ENCODE measurements at places on chromosomes 12 and 14.

GRCh38 chr12:92419201-92419600 lies 273.6 kb upstream of the BTG1 start:
- DNase-seq, result no peak

DNA sequence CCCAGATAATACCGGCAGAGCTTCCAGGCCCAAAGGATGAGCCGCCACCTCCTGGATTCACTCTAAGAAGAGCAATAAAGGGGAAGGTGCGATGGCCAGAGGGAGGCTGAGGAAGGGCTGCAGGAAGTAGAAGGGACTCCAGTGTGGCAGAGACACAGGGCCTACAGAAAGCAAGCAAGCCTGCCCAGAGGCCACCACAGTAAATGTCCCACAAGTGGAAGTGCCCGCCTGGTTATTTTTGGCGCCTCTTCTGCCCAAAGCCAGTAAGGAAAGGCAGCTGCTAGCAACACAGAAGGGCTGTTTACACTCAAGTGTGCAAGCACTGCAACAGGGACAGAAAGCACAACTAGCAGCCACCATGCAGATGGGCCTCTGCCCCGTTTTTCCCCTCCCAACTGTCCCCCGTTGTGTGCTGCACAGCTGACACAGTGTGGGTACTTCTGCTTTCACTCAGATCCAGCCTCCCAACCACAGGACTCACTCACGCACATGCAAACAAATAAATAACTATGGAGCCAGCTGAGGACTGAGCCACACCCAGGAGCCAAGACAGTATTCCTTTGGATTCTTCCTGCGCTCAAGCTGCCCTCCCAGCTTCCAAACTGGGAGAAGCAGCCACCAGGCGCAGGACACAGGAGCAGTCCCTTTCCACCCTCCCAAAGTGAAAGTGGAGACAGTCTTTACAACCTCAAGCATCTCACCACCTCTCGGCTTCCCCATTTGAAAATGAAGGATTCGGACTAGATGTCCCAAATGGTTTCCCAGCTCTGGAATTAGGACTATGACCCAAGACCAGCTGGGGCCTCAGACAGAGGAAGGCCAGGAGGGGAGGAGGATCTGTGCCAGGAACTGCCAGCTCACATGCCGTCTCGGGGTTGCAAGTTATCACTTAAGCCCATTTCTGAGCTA lies 40.0 kb upstream of the PNMA1 start:
- peak; percentile 32 for DNase-seq

- DNase-seq, result no peak
Observed at GRCh38 chr12:11653215-11653753, 3.8 kb downstream of the ETV6 start.

- DNase-seq, result no peak
Observed at GRCh38 chr14:82913396-82913795, 1379.7 kb upstream of the SEL1L start.

DNA sequence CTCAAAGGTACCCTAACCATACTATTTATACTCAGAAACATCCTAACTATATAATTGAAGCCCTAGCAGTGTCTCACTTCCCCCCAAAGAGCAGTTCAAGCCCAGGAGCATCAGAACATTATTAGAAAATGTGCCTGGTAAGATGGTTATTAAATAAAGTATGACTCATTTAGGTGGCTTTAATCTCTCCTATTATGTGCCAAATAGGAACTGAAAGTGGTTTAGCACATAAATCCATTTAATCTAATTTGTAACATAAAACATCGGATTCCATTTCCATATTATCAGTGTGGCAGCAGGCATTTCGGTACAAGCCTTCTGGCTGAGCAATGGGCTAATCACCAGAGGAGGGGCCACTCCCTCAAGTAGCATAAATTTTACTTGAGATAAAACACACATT lies 395.2 kb upstream of the TMTC1 start:
- DNase-seq, result no peak

DNA sequence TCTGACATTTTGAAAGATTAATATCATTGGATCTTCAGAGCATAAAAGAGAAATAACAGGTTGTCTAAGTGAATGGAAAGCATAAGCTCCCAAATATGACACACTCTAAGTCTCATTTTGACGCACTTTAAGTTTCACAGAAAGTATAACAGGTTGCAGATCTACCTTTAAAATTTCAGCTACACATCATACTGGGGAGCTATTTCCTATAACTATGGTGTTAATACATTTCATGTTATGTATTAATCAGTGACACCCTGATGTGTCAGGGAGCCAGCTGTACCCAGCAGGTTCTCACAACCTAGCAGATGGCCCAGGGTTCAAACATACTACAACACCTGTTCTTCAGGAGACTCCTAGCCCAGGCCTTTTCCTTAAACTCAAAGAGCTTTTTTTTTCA lies 31.1 kb upstream of the TMX1 start:
- DNase-seq, result peak; percentile 62

- no peak for DNase-seq
Observed at GRCh38 chr12:31363831-31364230, 37.9 kb upstream of the SINHCAF start.

DNA sequence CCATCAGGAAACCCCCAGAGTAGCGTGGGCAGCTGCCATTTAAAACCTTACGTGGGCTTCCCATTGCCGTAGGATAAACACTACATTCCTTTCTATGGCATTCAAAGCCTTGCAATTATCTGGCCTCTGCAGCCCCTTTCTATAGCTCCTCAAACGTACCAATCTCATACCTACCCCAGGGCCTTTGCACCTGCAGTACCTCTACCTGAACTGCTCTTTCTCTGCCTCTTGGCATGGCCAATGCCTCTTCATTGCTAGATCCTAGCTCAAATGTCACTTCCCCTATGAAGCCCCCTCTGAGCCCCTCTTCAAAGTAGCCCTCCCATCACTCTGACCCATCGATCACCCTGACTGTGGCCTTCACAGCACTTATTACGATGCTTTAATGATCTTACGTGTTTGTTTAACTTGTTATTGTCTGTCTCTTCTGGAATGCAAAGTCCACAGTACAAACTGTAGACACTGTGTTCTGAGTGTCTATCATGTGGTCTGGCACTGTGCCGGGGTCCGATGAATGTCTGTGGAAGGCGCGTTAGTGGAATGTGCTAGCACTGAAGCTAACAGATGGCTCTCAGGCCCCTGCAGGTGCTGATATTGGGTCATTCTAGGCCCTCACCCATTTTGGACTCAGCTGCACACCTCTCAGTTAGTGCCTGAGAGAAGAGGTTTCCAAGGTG lies 157.3 kb upstream of the NOS1 start:
- DNase-seq, result no peak

DNA sequence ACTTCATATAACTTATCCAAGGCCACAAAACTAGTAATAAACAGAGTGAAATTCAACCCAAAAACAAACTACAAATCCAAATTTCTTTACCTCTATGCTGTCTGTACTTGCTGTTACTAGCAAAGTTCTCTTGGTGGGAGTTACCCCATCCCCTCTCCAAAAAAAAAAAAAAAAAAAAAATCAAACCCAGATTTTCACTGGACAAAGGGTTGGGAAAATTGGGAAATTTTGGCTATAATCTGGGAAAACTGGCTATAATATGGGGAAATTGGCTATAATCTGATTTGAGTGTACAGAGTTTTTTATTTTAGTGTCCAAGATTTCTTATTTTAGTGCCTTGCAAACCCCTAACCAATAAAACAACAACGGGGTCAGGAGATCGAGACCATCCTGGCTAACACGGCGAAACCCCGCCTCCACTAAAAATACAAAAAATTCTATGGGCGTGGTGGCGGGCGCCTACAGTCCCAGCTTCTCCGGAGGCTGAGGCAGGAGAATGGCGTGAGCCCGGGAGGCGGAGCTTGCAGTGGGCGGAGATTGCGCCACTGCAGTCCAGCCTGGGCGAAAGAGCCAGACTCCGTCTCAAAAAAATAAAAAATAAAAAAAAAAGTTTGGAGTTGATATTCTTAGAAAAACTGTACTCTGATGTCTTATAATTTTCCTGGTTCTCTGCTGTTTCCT lies 148.4 kb downstream of the CHST11 start:
- DNase-seq, result no peak

- no peak for DNase-seq
Observed at GRCh38 chr12:98814254-98814653, 169.2 kb downstream of the APAF1 start.

DNA sequence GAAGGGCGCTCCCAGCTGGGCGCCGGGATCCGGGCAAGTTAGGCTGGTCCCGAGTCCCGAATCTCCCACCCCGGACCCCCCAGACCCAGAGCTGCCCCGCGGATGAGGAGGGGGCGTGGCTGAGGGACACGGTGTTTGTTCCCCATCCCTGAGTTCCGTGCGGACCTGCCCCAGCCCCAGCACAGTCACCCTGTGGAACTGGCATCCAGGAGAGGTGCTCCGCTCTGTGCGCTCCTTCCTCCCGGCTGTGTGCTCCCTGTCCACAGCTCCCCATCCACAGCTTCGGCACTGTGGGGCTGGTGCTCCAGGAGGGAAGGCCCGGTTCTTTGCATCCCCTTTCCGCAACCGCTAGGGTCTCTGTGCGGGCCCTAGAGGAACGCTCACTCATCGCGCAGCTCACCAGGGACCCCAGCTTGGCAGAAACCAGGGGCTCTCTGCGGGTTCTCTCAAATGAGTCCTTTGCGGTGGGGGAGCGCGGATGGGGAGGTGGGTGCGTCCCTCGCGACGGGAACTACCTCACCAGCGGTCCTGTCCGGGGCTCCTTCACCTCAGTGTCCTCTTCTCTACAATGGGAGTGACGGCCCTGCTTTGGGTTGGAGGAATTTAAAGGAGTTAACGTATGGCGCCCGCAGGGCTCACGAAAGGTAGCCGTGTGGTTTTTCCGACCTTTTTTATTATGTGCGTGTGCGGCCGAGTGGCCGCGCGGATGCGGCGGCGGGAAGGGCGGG lies 845 bp downstream of the TMEM132C start:
- DNase-seq, result no peak

DNA sequence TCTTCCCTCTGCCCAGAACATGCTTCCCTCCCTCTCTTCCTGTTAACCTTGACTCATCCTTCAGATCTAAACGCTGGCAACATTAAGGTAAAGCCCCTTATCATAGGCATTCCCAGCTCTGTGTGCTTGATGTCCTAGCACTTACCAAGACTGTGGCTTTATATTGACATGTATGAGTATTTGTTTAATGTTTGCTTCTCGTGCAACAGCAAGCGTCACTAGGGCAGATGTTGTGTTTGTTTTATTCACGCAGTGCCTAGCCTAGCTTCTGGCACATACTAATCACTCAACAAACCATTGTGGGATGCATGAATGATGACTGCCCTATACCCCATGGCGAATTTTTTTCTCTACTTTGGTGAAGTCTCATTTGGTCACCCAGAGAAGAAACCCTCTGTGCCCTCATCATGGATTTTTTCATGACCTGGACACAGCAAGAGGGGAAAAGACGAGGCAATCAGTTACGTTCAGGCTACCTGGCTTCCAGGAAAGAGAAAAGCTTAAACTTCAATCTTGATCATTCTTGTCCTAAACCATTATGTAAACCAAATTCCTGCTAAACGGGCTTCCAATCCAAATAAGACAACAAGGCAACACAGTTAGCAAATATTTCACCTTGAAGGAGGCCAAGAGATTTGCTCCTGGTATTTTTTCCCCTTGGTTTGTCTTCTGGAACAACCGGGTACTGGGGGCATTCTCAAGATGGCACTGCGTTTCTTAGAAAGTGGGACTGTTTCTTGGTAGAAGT lies 47.9 kb upstream of the SOCS2 start:
- DNase-seq, result no peak

GRCh38 chr12:126807312-126807865 lies 1459.6 kb upstream of the TMEM132C start:
- DNase-seq, result no peak

DNA sequence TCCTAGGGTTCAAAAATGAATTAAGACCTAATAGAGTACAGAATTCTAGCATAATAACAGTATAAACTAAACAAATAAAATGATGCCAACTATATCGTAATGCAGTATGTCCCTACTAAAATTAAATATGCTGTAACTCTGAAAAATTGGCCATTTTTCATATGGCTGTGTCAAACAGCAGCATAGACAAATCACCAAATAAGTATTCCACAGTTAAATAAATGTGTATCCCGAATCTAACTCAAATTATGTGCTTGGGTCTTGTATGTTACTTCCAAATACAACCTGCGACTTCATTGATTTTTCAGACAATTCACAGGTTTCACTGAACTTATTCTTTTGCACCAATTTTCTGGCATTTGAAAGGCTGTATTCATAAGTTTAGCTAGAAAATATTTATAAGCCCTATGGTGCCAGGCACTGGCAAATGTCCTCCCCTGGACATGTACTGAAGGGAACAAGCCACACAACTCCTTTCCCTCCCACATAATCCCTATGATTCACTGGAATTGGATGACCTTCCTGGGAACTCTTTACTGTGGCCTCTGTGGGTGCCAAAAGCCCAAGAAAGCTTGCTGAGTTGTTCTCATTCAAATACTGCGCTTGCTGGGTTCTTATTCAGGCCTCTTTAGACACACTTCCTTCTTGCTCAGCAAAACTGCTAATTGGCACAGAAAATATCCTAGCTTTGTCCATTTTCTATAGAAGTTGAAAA lies 108.8 kb downstream of the KITLG start:
- DNase-seq, result no peak

DNA sequence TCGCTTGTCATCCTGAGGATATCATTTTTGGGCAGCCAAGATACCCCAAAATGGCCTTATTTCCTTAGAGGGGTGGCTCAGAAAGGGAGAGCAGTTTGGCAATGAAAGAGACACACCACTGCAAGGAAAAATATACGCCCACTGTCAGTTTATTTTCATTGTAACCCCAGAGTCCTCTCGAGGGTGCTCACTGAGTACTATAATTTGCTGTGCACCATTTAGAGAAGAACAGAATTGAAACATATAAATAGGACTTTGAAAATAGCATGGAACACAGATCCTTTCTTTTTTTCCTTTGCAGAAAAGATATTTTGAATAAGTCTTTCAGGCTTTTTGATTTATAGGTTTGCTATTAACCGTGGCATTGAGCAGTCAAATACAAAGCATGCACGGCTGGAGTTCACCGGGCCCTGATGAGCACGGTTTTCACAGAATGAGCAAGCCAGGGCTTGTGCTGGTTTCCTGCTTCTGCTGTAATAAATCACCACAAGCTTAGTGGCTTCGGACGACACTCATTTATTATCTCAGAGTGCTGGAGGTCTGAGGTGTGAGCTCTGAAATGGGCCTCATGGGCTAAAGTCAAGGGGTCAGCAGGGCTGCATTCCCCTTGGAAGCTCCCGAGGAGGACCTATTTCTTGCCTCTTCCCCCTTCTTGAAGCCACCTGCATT lies 152.3 kb downstream of the ZNF664 start:
- DNase-seq, result peak; percentile 14

DNA sequence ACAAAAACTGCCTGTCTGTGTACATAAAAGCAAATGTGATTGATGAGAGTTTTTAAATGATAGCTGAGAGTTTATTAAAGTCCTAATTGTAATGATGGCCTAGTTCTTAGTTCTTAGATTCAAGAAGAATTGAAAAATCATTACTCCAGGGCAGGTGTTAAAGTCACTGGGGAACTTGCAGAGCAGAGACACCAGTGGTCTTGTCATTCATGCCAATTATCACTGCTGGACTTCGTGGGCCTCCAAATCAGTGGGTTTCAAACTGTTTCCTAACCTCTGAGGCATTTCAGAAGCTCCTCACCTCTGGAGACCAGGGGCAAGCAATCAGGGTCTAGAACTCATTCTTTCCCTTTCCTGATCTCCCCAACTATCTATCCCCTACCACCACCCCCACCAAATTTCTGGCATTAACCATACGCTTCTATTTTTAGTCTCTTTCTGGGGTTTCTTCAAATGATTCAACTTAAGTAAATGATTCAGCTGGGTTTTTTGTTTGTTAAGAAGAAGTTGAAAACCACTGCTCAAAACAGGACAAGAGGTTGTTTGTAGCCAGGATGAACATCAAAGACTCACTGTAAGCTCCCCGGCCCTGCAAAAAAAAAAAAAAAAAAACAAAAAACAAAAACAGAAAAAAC lies 80.1 kb downstream of the CEP83 start:
- DNase-seq, result no peak

- DNase-seq, result no peak
Observed at GRCh38 chr12:60693019-60693626, 1097.3 kb downstream of the SLC16A7 start.
